Kidney (tissue), 22 donors: ENCODE measurements at places on chromosomes 16 and 17. TPM values are rescaled to one million over a fixed set of nuclear protein-coding genes. Genes with fewer than 3 reads are reported as not detected.

DNA sequence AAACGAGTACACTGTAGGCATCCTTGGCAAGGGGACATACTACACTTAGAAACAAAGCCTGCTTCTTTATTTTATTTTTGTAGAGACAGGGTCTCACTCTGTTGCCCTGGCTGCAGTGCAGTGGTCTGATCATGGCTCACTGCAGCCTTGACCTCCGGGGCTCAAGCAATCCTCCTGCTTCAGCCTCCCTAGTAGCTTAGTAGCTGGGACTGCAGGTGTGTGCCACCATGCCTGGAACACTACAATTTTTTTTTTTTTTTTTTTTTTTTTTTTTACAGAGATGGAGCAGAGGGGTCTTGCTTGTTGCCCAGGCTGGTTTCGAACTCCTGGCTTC, 78.2 kb downstream of the WIPI1 start:
- DNase-seq, result no peak
- no peaks in the 10 kb centered on the region for H3K36me3 ChIP-seq
- H3K4me1 ChIP-seq, result peaks cover 7% of the 10 kb centered on the region

- H3K4me1 ChIP-seq, result peaks cover 12% of the 10 kb centered on the region
- peak overlapping the region; percentile 42 for H3K27ac ChIP-seq
- H3K36me3 ChIP-seq, result no peaks in the 10 kb centered on the region
- H3K4me3 ChIP-seq, result no peak overlapping the region
Measured at GRCh38 chr17:68383443-68384321, 73.6 kb downstream of the WIPI1 start.

- peak; percentile 56 for DNase-seq
- H3K36me3 ChIP-seq, result no peaks in the 10 kb centered on the region
- H3K27ac ChIP-seq, result peak within 1 kb of the TSS; percentile 81
- H3K27me3 ChIP-seq, result no peaks in the 10 kb centered on the region
- H3K4me1 ChIP-seq, result no peaks in the 10 kb centered on the region
Measured at GRCh38 chr16:3065069-3065741, at the start of gene IL32. TSS of gene IL32 (plus strand) at chr16:3065640. CDS start at chr16:3065812, 172 bp downstream.

GRCh38 chr16:77590707-77591106, 131.6 kb upstream of the NUDT7 start:
- H3K27me3 ChIP-seq, result no peaks in the 10 kb centered on the region
- no peak for DNase-seq
- H3K36me3 ChIP-seq, result no peaks in the 10 kb centered on the region
- no peak overlapping the region for H3K4me3 ChIP-seq
- no peak overlapping the region for H3K27ac ChIP-seq
- no peaks in the 10 kb centered on the region for H3K4me1 ChIP-seq

GRCh38 chr17:37062021-37062420, 113.3 kb downstream of the AATF start:
- no peaks in the 10 kb centered on the region for H3K4me1 ChIP-seq
- H3K36me3 ChIP-seq, result no peaks in the 10 kb centered on the region
- H3K27me3 ChIP-seq, result no peaks in the 10 kb centered on the region
- DNase-seq, result no peak

DNA sequence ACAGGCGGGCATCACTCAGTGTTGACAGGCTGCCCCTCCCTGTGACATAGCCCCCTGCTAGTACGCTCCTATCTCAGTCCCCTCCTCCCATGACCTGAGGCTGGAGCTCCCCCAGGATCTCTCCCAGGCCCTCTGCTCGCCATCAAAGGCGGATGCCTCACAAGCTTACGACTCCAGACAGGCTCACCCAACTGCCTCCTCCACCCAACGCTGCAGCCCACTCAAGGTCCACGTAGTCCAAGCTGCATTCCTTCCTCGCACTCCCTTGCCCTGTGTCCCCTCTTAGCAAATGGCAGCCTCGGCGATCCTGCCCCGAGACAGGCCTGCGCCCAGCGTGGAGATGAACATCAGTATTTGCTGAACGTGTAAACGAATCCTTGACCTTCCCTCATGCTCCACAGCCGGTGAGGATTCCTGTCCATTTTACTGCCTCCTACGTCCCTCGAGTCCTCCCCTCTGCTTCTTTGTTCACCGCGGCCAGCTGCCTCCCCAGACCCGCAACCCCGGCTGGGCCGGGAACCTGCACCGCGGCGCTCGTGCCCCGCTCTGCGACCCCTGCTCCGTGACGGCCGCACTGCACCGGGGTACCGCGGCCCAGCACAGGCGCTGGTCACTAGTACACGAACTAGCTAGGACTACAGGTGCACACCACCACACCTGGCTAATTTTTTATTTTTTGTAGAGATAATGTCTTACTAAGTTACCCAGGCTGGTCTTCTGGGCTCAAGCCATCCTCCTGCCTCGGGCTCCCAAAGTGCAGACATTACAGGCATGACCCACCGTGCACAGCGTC, 838 bp upstream of the TMEM97 start:
- no peaks in the 10 kb centered on the region for H3K4me1 ChIP-seq
- H3K36me3 ChIP-seq, result no peaks in the 10 kb centered on the region
- H3K27ac ChIP-seq, result no peak overlapping the region
- no peaks in the 10 kb centered on the region for H3K27me3 ChIP-seq

GRCh38 chr17:72143245-72143644, 22.4 kb downstream of the SOX9 start:
- H3K4me1 ChIP-seq, result no peaks in the 10 kb centered on the region
- H3K36me3 ChIP-seq, result no peaks in the 10 kb centered on the region

DNA sequence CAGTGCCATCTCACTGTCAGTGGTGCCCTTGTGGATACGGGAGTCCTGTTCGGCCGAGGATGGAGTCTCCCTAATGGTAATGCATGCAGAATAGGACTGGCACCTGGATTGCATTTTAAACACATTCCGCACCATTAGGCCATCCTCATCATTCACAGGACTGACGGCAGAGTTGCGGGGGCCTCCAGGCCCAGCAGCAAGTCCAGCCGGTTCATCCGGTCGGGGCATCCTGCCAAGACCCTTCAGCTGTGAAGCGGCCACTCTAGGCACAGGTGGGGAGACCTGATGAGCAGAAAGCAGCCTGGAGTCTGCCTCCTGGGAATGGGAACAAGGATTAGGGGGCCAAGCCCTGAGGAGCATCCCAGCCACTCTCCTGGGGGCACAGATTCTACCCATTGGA, 90.3 kb upstream of the XYLT1 start:
- H3K4me3 ChIP-seq, result no peak overlapping the region
- no peak overlapping the region for H3K27ac ChIP-seq
- H3K36me3 ChIP-seq, result no peaks in the 10 kb centered on the region
- H3K4me1 ChIP-seq, result no peaks in the 10 kb centered on the region

DNA sequence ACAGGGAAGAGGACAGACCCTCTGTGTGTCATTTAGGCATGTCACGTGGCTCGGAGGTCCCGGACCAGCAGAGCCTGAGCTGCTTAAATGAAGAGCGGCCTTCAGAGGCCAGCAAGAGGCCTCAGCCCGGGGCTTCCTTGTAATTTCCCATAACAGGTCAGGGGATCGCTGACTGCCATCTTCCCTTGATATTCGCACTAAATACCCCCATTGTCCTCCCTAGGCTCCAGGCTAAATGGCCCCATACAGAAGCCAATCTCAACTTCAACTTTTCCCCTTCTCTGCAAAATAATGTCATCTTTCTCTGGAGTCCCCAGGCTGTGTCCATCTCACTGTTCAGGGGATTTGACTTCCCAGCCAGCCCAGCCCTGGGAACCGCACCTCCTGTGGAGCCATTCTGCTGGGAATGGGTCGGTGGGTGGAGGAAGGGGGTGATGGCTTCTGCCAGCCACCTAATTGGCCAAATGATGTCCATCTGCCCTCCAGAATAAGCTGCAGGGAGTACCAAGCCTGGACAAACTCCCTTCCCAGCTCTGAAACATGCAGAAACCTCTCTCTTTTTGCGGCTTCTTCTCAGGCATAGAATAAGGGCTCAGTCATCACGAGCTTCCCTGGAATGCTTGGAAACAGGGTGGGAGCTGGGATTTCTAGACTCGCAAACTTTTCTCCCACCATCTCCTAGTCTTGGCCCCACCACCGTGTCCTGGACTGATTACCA, 129.9 kb downstream of the SDK2 start:
- H3K4me1 ChIP-seq, result no peaks in the 10 kb centered on the region
- no peaks in the 10 kb centered on the region for H3K36me3 ChIP-seq
- no peaks in the 10 kb centered on the region for H3K27me3 ChIP-seq
- no peak overlapping the region for H3K27ac ChIP-seq
- DNase-seq, result no peak
- H3K4me3 ChIP-seq, result no peak overlapping the region

- no peak overlapping the region for H3K4me3 ChIP-seq
- peaks cover 7% of the 10 kb centered on the region for H3K4me1 ChIP-seq
- no peaks in the 10 kb centered on the region for H3K36me3 ChIP-seq
- no peak for DNase-seq
- H3K27ac ChIP-seq, result peak overlapping the region; percentile 73
- no peaks in the 10 kb centered on the region for H3K27me3 ChIP-seq
Measured at GRCh38 chr17:50420419-50421112, 5.5 kb upstream of the ACSF2 start.

GRCh38 chr17:76078860-76079534, at the start of gene ZACN:
TSS of gene ZACN (plus strand) at chr17:76079182. CDS start at chr17:76079265, 83 bp downstream.
- no peaks in the 10 kb centered on the region for H3K36me3 ChIP-seq
- no peak within 1 kb of the TSS for H3K27ac ChIP-seq
- H3K4me3 ChIP-seq, result no peak within 1 kb of the TSS
- no peaks in the 10 kb centered on the region for H3K4me1 ChIP-seq

DNA sequence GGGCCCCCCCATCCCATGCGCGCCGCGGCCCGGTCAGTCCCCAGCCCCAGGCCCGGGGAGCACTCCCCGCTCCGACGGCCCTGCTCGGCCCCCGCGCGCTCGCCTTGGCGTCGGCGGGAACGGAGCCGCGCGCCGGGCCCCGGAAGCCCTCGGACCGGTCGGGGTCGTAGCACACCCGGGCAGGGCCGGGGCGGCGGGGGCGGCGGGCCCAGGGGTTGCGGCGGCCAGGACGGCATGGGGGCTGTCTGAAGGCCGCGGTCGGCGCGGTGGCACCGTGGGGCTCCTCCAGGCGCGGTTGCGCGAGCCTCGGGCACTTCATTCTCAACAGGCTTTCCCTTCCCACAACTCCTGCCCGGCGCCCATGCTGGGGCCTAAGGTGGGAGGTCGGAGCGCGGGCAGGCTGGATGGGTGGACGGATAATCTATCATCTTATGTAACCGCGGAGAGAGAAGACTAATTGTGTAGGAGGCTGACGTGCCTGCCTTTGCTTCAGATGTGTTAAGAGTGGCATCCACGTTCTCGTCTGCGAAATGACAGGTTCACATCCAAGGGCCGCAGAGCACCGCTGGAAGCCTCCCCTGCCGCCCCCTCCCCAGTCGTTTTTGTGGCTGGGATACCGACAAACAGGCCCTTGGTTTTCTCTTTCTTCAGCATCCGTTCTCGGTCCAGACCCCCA, 708 bp downstream of the BAIAP2 start:
- H3K36me3 ChIP-seq, result no peaks in the 10 kb centered on the region
- H3K27me3 ChIP-seq, result no peaks in the 10 kb centered on the region
- H3K4me1 ChIP-seq, result peaks cover 64% of the 10 kb centered on the region
- peak overlapping the region; percentile 53 for H3K27ac ChIP-seq
- peak overlapping the region; percentile 75 for H3K4me3 ChIP-seq

- no peak overlapping the region for H3K4me3 ChIP-seq
- H3K36me3 ChIP-seq, result peaks cover 91% of the 10 kb centered on the region
- H3K27me3 ChIP-seq, result no peaks in the 10 kb centered on the region
- DNase-seq, result peak; percentile 48
- no peaks in the 10 kb centered on the region for H3K4me1 ChIP-seq
Measured at GRCh38 chr16:85667841-85668413, 20.8 kb downstream of the GINS2 start.

- H3K36me3 ChIP-seq, result no peaks in the 10 kb centered on the region
- H3K27ac ChIP-seq, result no peak overlapping the region
- H3K27me3 ChIP-seq, result no peaks in the 10 kb centered on the region
- DNase-seq, result no peak
- H3K4me3 ChIP-seq, result no peak overlapping the region
- H3K4me1 ChIP-seq, result no peaks in the 10 kb centered on the region
Measured at GRCh38 chr16:84234321-84235241, 5.2 kb downstream of the KCNG4 start.

- no peaks in the 10 kb centered on the region for H3K27me3 ChIP-seq
- no peak overlapping the region for H3K4me3 ChIP-seq
- H3K27ac ChIP-seq, result no peak overlapping the region
- no peaks in the 10 kb centered on the region for H3K36me3 ChIP-seq
- no peak for DNase-seq
Measured at GRCh38 chr17:74159226-74159840, 44.1 kb upstream of the RPL38 start.

DNA sequence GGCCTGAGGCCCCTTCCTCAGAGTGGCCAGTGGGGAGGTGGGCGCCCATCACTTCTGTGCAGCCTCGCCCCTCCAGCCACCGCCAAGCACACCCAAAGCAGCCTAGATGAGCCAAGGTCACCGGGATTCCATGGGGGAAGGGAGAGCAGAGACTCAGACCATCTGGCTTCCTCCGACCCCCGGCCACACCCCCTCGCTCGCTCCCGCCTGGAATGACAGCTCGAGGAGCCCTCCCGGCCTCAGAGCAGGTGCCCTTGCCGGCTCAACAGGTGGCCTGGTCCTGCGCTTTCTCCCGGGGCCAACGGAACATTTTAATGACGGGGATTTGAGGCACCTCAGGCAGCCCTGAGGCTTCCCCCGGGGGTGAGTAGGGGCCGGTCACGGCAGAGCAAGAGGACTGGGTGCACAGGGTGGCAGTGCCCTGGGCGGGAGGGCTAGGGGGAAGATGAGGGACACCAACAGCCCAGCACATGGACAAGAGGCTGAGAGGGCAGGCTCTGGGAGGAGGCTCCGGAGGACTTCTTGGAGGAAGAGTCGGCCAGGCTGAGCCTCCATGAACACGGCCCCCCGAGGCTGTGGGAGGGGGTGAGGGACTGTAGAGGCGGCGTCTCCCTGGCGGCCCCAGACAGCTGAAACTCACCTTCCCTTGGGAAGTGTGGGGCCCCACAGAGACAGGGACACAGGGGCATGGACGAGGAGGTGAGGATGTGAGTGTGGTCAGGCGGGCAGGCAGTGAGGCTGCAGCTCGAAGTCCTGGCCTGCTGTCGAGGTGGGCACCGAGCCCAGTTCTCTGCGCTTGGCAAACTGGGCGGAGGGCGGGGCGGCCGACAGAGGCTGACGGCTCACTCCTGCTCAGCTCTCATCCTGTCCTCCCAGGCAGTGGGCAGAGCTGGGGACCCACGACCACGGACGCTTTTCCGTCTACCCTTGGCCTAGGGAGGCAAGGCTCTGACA, 12.5 kb upstream of the C1QTNF8 start:
- no peak for DNase-seq
- H3K27ac ChIP-seq, result no peak overlapping the region
- no peaks in the 10 kb centered on the region for H3K4me1 ChIP-seq
- no peaks in the 10 kb centered on the region for H3K27me3 ChIP-seq
- no peak overlapping the region for H3K4me3 ChIP-seq

FBF1 gene
- 11.5 TPM for total RNA-seq

NPTX1 gene
- total RNA-seq, result 0.31 TPM

MIEF2 gene
- 25.3 TPM for total RNA-seq

TP53TG3 gene
- total RNA-seq, result not detected

CYTH1 gene
- 59.7 TPM for total RNA-seq

CIBAR2 gene
- 1.6 TPM for total RNA-seq

DCTN5 gene
- 60.5 TPM for total RNA-seq

ACBD4 gene
- 19.2 TPM for total RNA-seq

CCL8 gene
- total RNA-seq, result not detected

P2RX5 gene
- 8.4 TPM for total RNA-seq

TMEM106A gene
- 18.1 TPM for total RNA-seq

RHBDF2 gene
- 58.6 TPM for total RNA-seq
